ENCODE measurements at places on chromosomes 12 and 14. TPM values are rescaled to one million over a fixed set of nuclear protein-coding genes. Genes with fewer than 3 reads are reported as not detected.

DNA sequence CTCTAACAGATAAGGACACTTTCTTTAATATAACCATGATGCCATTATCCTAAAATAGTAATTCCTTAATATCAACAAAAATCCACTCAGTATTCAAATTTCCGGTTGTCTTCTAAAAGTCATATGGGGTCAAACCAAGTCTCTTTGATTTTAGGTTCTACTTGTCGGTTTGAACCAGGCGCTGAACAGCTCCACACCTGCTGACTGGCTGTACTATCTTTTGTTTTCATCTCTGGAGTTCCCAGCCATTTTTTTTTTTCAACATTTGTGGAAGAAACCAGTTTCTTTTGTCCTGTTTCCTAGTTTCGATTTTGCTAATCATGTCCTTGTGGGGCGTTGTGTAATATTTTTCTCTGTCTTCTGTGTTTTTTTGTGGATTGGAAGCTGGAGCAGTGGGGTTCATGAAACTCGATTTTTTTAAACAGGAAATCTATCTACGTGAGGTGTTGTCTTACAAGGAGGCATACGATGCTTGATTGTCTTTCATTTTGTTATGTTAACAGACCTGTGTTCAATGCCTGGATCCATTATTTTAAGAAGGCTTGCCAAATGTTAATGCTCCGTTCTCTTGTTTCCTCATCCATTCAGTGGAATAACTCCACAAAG, 50.2 kb downstream of the FZD10 start:
- DNase-seq = no peak

DNA sequence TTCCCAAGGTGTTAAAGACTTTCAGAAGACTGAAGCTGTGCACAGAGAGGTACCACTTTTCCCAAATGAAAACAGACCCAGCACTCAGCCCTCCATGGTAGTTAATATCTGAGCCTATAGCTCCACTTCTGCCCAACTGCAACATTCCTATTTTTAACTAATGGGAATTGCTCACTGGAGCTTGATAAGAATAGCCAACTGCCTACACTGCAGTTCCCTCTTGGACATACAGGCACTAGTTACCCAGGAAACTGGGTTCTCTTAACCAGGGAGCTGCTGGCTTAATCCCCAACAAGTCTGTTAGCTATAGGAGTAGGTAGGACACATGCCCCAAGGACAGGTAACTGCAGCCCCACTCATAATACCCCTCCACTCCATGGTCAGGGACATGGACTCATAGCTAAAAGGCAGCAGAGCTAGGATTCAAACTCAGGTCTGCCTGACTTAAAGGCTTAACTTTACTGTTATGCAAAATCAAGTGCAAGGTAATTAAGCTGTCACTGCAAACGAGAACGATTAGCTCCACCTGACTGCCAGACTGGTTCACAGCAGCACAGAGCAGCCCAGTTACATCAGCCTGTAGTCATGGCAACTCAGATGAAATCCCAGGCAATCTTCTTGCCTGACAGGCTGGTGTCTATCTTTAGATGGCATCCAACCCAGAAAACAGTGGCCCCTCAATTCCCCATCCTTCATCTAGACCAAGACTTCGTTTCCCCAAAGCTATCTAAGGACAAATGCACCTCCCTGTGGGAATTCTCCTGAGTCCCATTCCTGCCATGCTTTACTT, 77.1 kb upstream of the ACTN1 start:
- no peak for DNase-seq

DNA sequence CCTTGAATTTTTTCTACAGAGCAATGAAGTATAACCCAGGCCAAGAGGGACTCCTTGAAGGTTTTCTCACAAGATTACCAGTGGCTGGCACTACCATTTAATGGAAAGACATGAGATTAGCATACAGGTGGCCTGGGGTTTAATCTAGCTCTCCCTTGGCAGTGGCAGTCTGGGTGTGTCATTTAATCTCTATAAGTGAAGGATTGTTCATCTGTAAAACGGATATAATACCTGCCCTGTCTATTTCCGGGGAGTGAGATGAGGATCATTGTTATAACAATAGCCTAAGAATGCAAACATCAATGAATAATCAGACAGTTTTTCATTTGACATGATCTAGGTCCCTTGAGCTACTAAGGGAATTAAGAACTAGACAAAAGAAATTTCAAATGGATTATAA, 168.7 kb upstream of the CPNE8 start:
- no peak for DNase-seq

GRCh38 chr12:5626151-5626550, 194.2 kb downstream of the NTF3 start:
- DNase-seq = no peak

DNA sequence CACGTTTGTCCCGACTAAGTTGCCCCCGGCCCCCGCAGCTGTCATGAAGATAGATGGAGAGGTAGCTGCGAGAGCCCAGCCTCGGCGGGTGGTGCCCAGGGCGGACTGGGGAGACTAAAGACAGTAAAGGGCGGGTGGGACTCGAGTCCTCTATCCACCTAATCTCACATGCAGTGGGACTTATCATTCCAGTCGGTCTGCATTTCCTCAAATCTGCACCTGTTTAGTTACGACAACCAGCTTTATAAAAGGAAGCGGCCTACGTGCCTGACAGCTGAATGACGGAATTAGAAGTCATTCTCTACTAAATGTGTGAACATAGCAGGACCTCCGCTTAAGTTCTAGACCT, 109.8 kb upstream of the EGLN3 start:
- DNase-seq = no peak

- DNase-seq = no peak
Observed at GRCh38 chr12:69657376-69658137, 41.5 kb downstream of the BEST3 start.

DNA sequence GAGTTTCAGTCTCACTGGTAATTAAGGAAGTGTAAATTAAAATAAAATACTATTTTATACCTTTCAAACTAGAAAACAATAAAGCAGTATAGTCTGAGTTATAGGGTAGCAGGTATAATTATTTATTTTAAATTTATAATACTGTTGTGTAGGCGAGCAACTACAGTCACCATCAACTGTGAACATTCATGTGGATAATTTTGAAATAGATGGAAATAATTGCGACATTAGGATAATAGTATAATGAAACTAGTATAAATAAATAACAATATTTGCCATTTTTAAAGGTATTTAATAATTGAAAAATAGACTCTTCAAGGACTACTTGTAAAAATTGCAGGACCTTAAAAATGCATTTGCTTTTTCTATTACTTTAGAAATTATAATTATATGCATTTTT, 3.8 kb upstream of the DYRK4 start:
- DNase-seq = no peak

- DNase-seq = no peak
Observed at GRCh38 chr14:21866479-21866878, 192.9 kb upstream of the OR4E1 start.

GRCh38 chr12:93404961-93405849, 27.5 kb downstream of the NUDT4 start:
- no peak for DNase-seq

GRCh38 chr12:5470703-5471102, 38.8 kb downstream of the NTF3 start:
- no peak for DNase-seq

DNA sequence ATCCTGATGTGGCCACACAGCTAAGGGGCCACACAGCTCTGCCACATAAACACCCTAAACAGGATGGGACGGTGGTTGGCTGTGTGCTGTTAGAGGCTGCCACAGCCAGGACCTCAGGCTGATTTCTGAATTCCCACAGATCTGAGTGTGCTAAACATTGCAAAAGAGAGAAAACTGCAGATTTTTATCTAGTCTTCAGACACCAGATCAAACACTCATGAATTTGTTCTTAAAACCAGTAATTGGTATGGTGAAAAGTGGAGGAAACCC, 190.7 kb downstream of the MON2 start:
- DNase-seq = no peak

DNA sequence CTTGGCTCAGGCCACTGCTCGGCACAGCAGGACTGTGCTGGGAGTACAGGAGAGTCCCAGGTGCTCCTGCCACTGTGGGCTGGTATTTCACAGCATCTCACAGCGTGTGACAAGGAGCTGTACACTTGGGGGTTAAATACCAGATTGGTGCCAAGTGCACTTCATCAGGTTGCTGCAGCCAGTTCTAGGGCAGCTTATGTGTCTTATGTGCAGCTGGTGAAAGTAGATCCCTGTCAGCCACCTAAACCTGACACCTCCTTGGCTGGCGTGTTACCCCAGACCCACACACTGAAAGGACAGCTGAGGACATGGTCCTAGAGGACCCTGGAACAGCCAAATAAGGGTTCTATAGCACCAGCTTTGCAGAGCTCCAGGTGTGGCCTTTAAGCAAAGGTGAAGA, 18.9 kb downstream of the PLEKHH1 start:
- DNase-seq = no peak

DNA sequence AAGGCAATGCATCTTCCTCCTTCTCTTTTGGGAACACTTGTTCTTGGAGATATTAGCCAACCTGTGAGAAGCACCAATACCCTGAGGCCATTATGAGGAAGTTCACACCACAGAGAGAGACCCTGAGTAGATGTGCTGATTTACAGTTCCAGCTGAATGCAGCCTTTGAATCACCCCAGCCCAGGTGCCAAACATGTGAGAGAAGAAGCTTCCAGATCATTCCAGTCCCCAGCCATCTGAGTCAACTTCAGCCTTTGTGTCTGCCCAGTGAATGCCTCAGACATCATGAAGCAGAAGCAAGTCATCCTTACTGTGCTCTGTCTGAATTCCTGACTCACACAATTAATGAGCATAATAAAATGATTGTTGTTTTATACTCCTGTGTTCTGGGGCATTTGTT, 25.1 kb downstream of the C12orf42 start:
- peak; percentile 62 for DNase-seq

DNA sequence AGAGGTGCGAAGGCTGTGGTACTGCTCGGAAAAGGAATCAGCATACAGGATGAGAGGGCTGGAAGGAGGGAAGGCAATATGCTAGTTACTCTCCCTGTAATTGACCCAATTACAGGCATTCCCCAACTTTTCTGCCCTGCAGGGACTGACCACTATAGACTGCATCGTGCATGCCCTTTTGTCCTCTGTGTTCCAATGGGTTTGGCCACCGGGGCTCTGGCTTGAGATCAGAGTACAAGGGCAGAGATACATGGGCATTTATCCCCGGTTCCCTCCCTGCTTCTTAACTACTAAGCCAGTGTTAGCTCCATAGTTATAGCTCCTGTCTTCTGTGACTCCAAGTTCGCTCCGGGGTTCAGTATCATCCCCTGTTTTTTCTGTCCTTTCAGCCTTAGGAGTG, 59.7 kb downstream of the GTF2A1 start:
- no peak for DNase-seq

- DNase-seq = no peak
Observed at GRCh38 chr14:24688030-24688658, 54.2 kb upstream of the GZMB start.

DNA sequence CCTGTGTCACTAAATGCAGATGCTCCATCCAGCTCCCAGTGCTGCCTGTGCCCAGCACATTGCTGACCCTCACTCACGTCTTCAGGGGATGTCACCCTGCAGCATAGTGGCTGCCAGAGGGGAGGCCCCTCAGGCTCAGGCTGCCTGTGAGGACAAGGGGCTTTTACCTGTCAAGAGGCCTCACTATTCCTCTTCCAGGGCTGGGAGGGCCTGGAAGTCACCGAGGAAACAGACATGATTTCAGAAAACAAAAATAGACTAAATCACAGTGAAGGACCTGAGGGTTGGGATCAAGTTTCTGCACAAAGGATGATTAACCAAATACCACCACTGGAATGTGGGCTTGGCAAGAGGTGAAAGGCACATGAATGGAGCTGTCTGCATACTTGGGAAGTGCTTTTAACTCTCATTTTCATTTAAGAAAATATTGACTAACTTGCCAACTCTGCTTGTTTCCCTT, 1202.3 kb downstream of the BCL11B start:
- no peak for DNase-seq

DNA sequence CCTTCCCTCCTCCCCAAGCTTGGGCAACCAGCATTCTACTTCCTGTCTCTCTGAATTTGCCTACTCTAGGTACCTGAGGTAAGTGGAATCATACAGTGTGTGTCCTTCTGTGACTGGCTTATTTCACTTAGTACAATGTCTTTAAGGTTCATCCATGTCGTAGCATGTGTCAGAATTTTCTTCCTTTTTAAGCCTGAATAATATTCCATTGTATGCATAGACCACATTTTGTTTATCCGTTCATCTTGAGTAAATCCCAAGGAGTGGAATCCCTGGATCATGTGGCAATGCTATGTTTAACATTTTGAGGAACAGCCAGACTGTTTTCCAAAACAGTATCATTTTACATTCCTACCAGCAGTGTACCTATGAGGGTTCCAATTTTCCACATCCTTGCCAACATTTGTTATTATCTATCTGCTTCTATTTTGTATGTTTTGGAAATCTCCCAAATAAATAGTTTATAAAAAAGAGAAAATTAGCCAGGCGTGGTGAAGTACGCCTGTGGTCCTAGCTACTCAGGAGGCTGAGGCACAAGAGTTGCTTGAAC, 12.4 kb downstream of the HSP90AA1 start:
- no peak for DNase-seq

DNA sequence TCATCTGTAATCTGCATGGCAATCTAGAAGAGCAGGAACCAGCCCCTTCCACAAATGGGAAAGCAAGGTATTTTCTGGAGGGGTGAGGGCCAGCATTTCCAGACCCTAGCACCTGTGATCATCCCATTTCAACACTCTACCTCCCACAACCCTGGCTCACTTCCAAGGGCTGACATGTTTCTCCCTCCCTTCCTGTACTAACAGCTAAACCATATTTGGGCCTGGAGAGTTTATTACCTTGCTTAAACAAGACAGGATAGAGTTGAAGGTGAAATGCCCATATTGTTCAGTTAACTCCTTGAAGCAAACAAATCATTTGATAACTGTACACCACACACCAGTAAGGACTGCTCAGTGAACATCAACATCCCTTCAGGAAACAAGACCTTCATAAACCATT, 158.4 kb downstream of the PPM1H start:
- DNase-seq = no peak

- DNase-seq = no peak
Observed at GRCh38 chr12:113420996-113421595, 1.1 kb upstream of the SDSL start.

- no peak for DNase-seq
Observed at GRCh38 chr14:95268350-95268749, 51.4 kb downstream of the CLMN start.

GRCh38 chr12:62259631-62259992, 592 bp upstream of the USP15 start:
- DNase-seq = no peak

GRCh38 chr12:22018860-22019259, 27.2 kb upstream of the CMAS start:
- DNase-seq = no peak

- peak; percentile 91 for DNase-seq
Observed at GRCh38 chr14:92585981-92586937, 72.7 kb downstream of the RIN3 start.

Gene GLI1
- 4.1 TPM for total RNA-seq

Gene PZP
- total RNA-seq = not detected

Gene SIX4
- total RNA-seq = 7.5 TPM

Gene TMEM63C
- 0.98 TPM for total RNA-seq

Gene CPM
- 0.24 TPM for total RNA-seq

Gene KRT78
- total RNA-seq = not detected

Gene KRT72
- total RNA-seq = not detected

Gene COX8C
- total RNA-seq = not detected

Gene ENDOU
- not detected for total RNA-seq

Gene AQP6
- total RNA-seq = not detected

Gene KRT2
- total RNA-seq = not detected

Gene DHRS2
- 3.4 TPM for total RNA-seq

Gene IFNG-AS1
- total RNA-seq = not detected

Gene GZMB
- total RNA-seq = not detected
